ENCODE measurements at places on chromosomes 13 and 19.

DNA sequence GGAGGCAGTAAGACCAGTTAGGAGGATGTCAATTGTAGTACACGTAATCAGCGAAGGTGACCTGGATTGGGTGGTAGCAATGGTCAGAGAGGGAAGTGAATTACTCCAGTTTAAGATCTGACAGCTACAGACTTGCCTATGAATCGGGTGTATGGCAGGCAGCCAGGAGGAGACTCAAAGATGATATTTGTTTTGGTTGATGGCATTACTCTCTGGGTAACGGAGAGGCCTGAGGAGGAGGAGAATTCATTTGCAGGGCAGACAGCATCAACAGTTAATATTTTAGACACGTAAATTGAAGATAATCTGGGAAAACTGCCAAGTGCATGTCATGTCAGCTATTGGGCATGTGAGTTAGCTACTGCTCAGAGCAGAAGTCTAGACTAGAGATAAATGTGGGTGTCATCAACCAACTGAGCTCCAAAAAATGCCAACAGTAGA is 109.2 kb downstream of the SGCG start:
- DNase-seq: no peak

- peak; percentile 56 for DNase-seq
Observed at GRCh38 chr13:23350009-23350408, 83.5 kb downstream of the SACS start.

GRCh38 chr19:56105090-56105701 is 15.9 kb downstream of the ZNF787 start:
- DNase-seq: peak; percentile 49

DNA sequence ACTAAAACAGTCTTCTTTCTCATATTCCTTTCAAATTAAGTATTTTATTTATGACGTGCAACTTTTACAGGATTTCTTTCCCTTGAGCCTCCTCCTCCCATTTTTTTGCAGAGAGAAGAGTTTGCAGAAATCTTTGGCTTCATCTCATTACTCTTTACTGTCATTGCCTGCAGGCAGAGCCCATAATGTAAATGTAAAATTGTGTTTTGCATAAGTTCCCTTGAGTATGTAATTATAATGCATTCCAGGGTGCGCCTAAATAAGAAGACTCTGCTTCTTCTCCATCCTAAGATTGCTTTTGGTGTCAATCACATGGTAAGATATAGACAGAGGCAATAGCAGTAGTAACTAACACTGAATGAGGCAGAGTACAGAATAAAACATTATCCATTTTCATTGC is 23.0 kb downstream of the MIR17HG start:
- no peak for DNase-seq

All from kidney epithelial cell (primary cell).